Activated CD8-positive, alpha-beta memory T cell treated with anti-CD3 and anti-CD28 coated beads, Interleukin-2, amount 10 ng/mL, durations not matched to agents 7 days and 5 days (primary cell): ENCODE measurements at places on chromosomes 6 and 20.

DNA sequence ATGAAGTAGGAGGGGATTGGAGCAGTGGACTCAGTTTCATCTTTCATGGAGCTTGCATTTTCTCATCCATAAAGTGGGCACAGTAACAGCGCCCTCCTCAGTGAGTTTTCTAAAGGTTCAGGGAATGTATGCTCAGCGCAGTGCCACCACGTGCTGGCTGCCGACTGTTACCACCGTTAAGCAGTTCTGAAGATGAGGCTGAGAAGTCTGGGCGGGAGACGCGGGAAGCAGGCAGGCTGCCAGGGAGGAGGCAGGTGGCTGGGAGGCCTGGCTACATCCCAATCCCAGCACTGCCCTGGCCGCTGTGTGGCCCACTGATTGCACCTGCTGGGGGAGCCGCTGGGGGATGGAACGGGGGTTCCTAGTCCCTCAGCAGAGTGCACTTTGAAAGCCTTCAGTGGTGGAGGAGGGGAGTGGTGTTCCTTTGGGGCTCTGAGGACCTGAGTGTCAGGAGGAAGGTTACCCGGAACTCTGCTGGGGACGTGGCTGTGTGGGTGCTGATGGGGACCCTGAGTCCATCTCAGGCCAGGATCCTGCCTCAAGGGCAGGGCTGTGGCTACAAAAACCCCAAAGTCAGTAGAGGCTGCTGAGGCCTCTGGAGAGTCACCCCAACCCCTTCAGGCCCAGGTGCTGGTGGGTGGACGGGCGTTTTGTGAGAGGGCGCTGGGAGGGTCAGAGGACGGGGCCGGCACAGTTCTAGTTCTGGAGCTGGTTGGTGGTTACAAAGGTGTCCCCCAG lies 28.0 kb upstream of the PHACTR3 start:
- no peak for DNase-seq

- no peak for DNase-seq
These were observed 47.4 kb upstream of the CCDC28A start for GRCh38 chr6:138726066-138726756.

GRCh38 chr6:89941031-89941762 lies 46.9 kb downstream of the GJA10 start:
- no peak for DNase-seq

DNA sequence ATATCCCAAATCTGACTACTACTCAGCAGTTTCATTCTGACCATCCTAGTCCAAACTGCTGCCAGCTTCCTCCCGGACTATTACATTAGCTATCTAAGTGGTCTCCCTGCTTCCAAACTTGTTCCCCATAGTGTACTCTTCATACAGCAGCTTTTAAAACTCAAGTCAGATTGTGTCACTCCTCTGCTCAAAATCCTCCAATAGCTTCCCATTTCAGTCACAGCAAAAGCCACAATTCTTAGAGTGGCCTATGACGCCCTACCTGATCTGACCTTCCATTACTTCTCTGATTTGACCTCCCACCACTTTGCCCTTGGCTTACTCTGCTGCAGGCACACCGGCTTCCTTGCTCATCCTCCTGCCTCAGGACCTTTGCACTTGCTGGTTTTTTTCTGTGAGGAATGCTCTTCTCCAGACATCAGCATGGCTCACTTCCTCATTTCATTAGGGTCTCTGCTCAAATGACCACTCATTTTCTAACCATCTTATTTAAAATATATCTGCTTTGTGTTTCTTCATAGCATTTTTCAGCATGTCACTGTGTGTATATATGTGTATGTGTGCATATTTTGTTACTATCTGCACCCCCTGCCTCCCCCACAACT lies 111.1 kb upstream of the DTNBP1 start:
- no peak for DNase-seq
